K562 (cell line): ENCODE measurements at places on chromosomes 3 and 15. TPM values are rescaled to one million over a fixed set of nuclear protein-coding genes. Genes with fewer than 3 reads are reported as not detected.

DNA sequence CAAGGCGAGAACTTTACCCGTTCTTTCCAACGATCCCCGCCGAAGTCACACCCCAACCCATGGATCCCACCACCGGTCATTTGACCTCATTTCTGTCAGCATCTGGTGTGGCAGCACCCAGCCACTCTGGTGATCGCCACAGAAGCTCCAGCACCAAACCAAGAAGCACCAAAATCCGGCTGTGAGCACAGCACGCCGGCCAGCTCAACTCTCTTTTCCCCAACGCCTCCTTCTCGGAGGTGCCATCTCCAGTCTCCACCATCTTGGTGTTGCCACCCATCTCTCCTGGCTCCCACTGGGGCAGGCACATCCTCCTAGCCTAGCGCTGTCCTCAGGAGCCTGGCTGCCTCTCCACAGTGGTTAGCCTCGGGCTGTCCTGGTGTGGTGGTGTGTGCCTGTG is 6.5 kb downstream of the MUC4 start:
- DNase-seq: no peak

GRCh38 chr3:181716966-181717365 is 5.2 kb downstream of the SOX2 start:
- no peak for DNase-seq

- no peak for DNase-seq
Measured at GRCh38 chr3:116331380-116331779, 113.9 kb downstream of the LSAMP start.

DNA sequence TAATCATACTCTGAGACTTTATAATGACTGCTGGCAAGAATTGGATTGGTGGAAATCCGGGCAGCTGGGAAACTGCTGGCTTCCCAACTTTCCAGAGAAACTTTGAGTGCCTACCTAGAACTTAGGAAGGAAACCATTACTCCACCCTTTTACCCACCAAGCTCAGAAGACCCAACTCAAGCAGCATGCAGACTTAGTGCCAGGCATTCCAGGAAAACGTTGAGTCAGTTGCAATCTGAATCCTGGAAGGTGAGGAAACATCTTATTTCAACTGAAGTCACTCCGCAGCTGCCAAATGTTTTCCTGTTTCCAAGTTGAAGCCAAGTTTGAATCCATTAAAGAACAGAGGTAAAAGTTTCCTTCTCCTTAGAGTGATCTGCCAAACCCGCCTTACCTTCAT is 126.5 kb downstream of the ZNF385D start:
- DNase-seq: no peak

GRCh38 chr3:151751161-151751560 is 17.4 kb downstream of the AADACL2 start:
- DNase-seq: no peak

- DNase-seq: no peak
Measured at GRCh38 chr3:133461291-133461690, 61.4 kb downstream of the BFSP2 start.

GOLGA6L2 gene
- not detected in 2 replicates for polyA plus RNA-seq

GPR62 gene
- polyA plus RNA-seq: not detected in 2 replicates

ACVR2B gene
- 5.5 and 5.8 TPM in 2 replicates for polyA plus RNA-seq
